ENCODE measurements at places on chromosomes 7 and 10.

DNA sequence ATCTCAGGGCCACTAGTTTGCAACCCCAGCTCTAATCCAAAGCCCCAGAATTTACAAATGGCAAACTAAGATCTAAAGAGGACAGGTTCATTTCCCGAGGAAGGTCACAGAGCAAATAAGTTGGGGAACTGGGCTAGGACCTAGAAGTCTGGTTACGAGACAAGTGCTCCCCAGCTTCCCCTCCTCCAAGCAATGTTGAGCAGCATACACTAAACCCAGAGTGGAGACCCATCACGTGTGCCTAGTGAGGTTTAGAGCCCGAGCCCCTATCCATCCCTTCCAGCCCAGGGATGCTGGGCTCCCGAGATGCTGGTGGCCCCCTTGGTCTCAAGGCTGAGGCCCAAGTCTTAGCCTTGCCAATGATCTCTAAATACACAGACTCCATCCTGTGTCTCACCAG lies 209.5 kb upstream of the ZMIZ1 start:
- DNase-seq: no peak

DNA sequence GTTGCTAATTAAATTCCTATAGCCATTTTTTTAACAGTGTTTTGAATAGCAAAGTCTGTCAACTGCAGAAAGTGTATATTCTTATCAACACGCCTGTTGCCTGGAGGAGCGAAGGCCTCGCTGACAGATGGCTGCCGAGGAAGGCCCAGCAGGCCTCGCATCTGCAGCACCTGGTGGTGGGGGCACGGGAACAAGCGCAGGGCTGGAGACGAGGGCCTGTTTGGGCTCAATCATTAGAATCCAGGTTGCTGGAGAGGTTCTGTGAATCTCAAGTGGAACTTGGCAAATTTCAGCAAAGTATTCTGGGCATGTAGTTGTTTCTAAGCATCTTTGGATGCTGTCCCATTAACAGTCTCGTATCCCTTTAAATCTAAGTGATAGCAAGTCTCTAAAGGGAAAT lies 66.1 kb upstream of the FAM204A start:
- DNase-seq: no peak

GRCh38 chr10:121696854-121697253 lies 98.6 kb upstream of the FGFR2 start:
- no peak for DNase-seq

GRCh38 chr10:66917104-66917503 lies 8.7 kb upstream of the LRRTM3 start:
- no peak for DNase-seq

- no peak for DNase-seq
Measured at GRCh38 chr10:71487726-71488125, 91.0 kb downstream of the CDH23 start.

- DNase-seq: no peak
Measured at GRCh38 chr10:25017661-25018060, 1.2 kb downstream of the THNSL1 start.

All from stimulated activated CD8-positive, alpha-beta memory T cell treated with anti-CD3 and anti-CD28 coated beads, Interleukin-15, amount 100 ng/mL, for 24 hours (primary cell).